ENCODE measurements at places on chromosomes 2 and 18. TPM values are rescaled to one million over a fixed set of nuclear protein-coding genes. Genes with fewer than 3 reads are reported as not detected.

DNA sequence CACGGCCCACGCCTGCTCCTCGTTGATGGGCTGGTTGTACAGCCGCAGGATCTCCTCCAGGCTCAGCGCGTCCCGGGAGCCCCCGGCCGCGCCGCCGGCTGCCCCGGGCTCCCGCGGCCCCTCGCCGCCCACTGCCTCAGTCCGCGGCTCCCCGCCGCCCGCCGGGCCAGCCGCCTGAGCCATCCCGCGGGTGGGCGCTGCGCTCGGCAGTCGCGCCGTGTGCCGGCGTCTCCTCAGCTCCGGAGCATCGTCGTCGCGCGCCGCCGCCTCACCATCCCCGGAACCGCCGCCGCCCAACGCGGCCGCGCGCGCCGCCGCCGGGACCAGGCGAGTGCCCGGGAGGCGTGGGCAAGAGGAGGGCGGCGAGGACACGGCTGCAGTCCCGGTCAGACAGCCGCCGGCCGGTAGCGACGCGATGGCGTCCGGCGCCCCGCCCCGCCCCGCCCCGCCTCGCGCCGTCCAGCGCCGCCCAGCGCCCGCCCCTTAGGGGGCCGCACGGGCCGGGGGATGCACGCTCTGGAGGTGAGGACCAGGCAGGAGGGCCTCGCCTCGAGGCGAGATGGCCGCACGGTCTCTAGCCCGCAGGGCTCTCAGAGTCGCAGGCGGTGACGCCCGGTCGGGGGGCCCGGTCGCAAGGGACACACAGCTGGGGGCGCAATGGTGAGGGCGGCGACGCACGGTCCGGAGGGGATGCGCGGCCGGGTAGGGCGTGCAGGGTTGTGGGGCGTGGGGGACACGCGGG lies at the start of gene SPIRE1:
TSS of gene SPIRE1 (minus strand) at position 424 of the 742 bp plus-strand sequence. CDS start at position 183, 241 bp downstream.
- no peaks in the 10 kb centered on the region for H3K36me3 ChIP-seq
- DNase-seq: peak; percentile 34
- peaks cover 7% of the 10 kb centered on the region for H3K4me1 ChIP-seq

DNA sequence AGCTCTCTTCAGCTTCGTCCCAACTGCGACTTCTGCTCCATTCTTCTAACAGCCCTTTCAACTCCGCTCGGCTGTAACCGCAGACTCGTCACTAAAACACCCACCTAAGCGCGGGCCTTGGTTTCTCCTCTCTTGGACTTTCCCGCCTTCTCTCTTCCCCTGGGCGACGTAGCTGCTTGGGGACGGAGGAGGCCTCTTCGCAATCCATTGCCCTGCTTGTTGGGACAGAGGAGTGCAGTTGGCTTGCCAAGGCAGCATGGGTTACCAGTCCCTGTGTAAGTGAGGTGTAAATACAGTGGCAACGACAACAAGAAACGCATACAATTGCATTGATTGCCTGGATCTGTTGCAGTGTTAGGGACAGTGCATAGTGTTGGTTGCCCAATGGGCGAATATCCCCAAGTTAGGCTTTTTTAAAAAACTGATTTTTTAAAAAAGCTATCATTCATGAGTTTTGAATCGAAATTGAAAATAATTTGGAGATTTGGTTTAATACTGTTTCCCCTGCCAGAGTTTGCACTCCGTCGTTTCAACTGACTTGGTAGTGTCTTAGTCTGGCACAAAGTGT lies 484 bp upstream of the DARS1 start:
- H3K36me3 ChIP-seq: peaks cover 22% of the 10 kb centered on the region
- DNase-seq: peak; percentile 88
- peak overlapping the region; percentile 97 for H3K27ac ChIP-seq
- H3K4me3 ChIP-seq: peak overlapping the region; percentile 95

- no peak for DNase-seq
- H3K36me3 ChIP-seq: no peaks in the 10 kb centered on the region
- H3K4me3 ChIP-seq: no peak overlapping the region
- H3K27ac ChIP-seq: no peak overlapping the region
- peaks cover 10% of the 10 kb centered on the region for H3K27me3 ChIP-seq
- peaks cover 3% of the 10 kb centered on the region for H3K4me1 ChIP-seq
Observed at GRCh38 chr2:235230821-235231601, 262.8 kb upstream of the AGAP1 start.

GRCh38 chr2:17600556-17601204 lies 60.2 kb downstream of the VSNL1 start:
- no peak for DNase-seq
- H3K36me3 ChIP-seq: no peaks in the 10 kb centered on the region
- no peak overlapping the region for H3K4me3 ChIP-seq
- H3K4me1 ChIP-seq: no peaks in the 10 kb centered on the region

ZNF396 gene
- 0.74 TPM for total RNA-seq

- H3K4me1 ChIP-seq: no peaks in the 10 kb centered on the region
- H3K27me3 ChIP-seq: no peaks in the 10 kb centered on the region
- no peaks in the 10 kb centered on the region for H3K36me3 ChIP-seq
- no peak for DNase-seq
- no peak overlapping the region for H3K27ac ChIP-seq
Observed at GRCh38 chr2:6073191-6074088, 381.3 kb downstream of the SOX11 start.

DNA sequence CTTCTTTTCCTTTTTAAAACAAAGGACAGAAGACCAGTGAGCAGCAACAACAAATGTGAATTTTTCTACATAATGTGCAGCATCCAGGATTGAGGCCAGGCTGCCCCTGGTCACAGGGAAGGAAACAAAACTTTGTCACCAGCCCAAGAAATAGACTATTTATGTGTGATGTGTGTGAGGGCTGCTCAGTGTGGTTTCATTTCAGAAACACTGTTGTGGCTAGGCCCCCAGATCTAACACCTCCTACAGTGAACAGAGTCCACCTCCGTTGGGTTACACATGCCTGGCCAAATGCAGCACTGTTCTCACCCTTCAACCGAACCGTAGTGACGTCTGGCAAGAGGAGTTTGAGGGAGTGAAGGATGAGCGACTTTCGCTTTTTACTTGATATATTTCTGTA lies 146.3 kb upstream of the RIOK3 start:
- peaks cover 13% of the 10 kb centered on the region for H3K4me1 ChIP-seq
- H3K36me3 ChIP-seq: peaks cover 5% of the 10 kb centered on the region
- no peak for DNase-seq
- H3K27ac ChIP-seq: no peak overlapping the region
- H3K27me3 ChIP-seq: no peaks in the 10 kb centered on the region

DNA sequence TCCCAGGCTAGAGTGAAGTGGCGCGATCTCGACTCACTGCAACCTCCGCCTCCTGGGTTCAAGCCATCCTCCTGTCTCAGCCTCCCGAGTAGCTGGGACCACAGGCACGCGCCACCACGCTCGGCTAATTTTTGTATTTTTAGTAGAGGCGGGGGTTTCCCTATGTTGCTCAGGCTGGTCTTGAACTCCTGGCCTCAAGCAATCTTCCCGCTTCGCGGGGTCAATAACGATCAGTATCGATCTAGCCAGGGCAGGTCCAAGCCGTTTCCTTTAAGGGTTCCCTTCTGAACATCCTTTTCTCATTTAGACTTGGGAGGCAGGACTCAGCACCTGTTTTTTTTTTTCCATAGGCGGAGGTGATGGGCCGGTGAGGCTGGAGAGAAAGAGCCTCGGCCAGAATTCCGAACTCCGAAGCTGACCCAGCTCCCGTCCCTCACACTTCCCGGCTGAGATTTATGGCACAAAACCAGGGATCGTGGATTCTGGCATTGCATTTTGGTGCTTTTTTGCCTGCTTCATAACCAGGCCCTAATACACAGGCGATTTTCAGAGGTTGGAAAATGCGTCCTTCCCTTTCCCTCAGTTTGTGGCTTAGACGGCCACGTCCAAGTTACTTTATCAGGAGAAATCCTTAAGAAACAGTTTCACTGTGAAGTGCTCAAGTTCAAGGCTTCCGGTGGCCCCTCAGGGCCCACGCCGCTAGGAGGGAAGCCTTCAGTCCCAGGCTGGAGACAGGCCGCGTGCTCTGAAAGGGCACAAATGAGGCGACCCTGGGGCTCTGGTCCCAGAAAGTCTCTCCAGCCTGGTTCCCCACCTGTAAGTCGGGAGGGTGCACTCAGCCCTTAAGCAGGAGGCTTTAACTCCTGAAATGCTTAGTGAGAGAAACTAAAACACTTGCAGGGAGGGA lies 998 bp upstream of the SLC66A3 start:
- peak overlapping the region; percentile 61 for H3K27ac ChIP-seq
- no peaks in the 10 kb centered on the region for H3K27me3 ChIP-seq
- peak; percentile 22 for DNase-seq
- peaks cover 9% of the 10 kb centered on the region for H3K4me1 ChIP-seq

NPHP1 gene
- total RNA-seq: 1.3 TPM

GRCh38 chr2:20538308-20539132 lies 91.6 kb downstream of the RHOB start:
- H3K27ac ChIP-seq: no peak overlapping the region
- H3K27me3 ChIP-seq: no peaks in the 10 kb centered on the region
- no peak for DNase-seq
- H3K4me1 ChIP-seq: no peaks in the 10 kb centered on the region
- no peaks in the 10 kb centered on the region for H3K36me3 ChIP-seq

DNA sequence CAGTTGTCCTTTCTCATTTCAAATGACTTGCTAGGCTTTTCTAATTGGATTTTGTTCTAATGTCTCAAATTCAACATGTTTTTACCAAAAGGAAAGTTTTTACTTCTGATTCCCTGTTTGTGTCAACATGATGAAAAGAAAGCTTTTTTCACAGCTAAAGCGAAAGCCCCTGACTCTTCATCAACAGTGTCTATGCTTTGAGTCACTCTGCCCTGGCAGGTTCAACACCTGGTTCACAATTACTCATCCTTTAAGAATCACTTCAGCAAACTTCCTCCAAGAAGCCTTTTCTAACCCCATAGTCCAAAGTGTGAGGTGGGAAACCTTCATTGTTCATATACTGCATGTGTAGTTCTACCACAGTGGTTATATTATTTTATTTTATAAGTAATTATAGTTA lies 7.6 kb upstream of the DSG2 start:
- H3K27ac ChIP-seq: no peak overlapping the region
- peaks cover 4% of the 10 kb centered on the region for H3K4me1 ChIP-seq
- no peak overlapping the region for H3K4me3 ChIP-seq
- peak; percentile 37 for DNase-seq

GRCh38 chr2:19321946-19322345 lies 36.5 kb downstream of the OSR1 start:
- H3K27ac ChIP-seq: no peak overlapping the region
- H3K27me3 ChIP-seq: no peaks in the 10 kb centered on the region
- H3K4me1 ChIP-seq: no peaks in the 10 kb centered on the region

DNA sequence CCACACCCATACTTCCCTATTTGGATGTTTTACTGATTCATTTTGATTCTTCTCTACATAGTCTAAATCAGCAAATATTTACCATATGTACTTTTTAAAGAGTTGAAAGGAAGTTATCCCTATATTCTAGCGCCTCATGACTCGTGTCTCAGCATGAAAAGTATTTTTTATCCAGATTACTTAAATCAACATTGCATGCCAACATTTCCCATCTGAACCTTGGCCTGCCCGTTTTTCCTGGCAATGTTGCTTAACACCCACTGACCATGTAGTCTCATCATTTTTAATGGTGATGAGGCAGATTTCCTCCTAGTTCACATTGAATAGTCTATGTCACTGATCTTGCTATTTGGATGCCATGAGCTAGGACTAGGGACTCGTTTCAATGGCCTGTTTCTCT lies 13.2 kb upstream of the SCYGR5 start:
- H3K27ac ChIP-seq: no peak overlapping the region
- H3K36me3 ChIP-seq: no peaks in the 10 kb centered on the region
- no peak overlapping the region for H3K4me3 ChIP-seq
- H3K27me3 ChIP-seq: peaks cover 3% of the 10 kb centered on the region

- no peak for DNase-seq
- no peak overlapping the region for H3K4me3 ChIP-seq
- peaks cover 1% of the 10 kb centered on the region for H3K36me3 ChIP-seq
- H3K27ac ChIP-seq: no peak overlapping the region
Observed at GRCh38 chr18:22742409-22742808, 190.7 kb upstream of the RBBP8 start.

DNA sequence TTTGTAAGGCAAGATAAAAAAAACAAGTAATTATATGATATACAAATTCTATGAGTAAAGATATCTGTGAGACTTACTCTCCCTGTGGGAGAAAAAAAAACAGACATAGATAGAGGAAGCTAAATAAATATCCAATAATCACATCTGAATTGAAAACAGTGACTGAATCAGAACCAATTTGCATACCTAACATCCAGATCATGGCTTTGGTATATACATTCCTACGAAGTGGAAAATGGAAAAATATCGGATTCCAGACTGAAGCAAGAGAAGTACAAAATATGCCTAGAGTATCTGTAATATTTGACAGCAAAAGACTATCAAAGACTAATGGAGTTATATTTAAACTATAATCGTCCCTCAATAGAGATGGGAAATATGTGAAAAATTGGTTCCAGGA lies 1108.1 kb upstream of the CHAC2 start:
- no peaks in the 10 kb centered on the region for H3K4me1 ChIP-seq
- no peak overlapping the region for H3K27ac ChIP-seq
- no peak for DNase-seq
- H3K4me3 ChIP-seq: no peak overlapping the region
- H3K27me3 ChIP-seq: no peaks in the 10 kb centered on the region

- H3K27me3 ChIP-seq: peaks cover 17% of the 10 kb centered on the region
- H3K4me1 ChIP-seq: peaks cover 49% of the 10 kb centered on the region
- H3K27ac ChIP-seq: no peak overlapping the region
- H3K36me3 ChIP-seq: peaks cover 9% of the 10 kb centered on the region
Observed at GRCh38 chr2:37322368-37322767, 2.3 kb downstream of the PRKD3 start.

- no peak overlapping the region for H3K4me3 ChIP-seq
- no peaks in the 10 kb centered on the region for H3K36me3 ChIP-seq
- H3K4me1 ChIP-seq: peaks cover 15% of the 10 kb centered on the region
- H3K27me3 ChIP-seq: peaks cover 11% of the 10 kb centered on the region
- DNase-seq: peak; percentile 41
Observed at GRCh38 chr2:42962508-42962953, 170.1 kb upstream of the HAAO start.

MLPH gene
- not detected for total RNA-seq

RAPH1 gene
- 11.9 TPM for total RNA-seq

GRCh38 chr2:42711896-42712295 lies 52.0 kb downstream of the OXER1 start:
- no peaks in the 10 kb centered on the region for H3K4me1 ChIP-seq
- H3K36me3 ChIP-seq: peaks cover 7% of the 10 kb centered on the region
- no peak overlapping the region for H3K27ac ChIP-seq
- no peak overlapping the region for H3K4me3 ChIP-seq
- no peaks in the 10 kb centered on the region for H3K27me3 ChIP-seq
- no peak for DNase-seq

- H3K4me3 ChIP-seq: no peak overlapping the region
- H3K27ac ChIP-seq: no peak overlapping the region
- no peaks in the 10 kb centered on the region for H3K36me3 ChIP-seq
- H3K27me3 ChIP-seq: peaks cover 8% of the 10 kb centered on the region
Observed at GRCh38 chr2:32915694-32916093, 31.1 kb upstream of the LTBP1 start.

DNA sequence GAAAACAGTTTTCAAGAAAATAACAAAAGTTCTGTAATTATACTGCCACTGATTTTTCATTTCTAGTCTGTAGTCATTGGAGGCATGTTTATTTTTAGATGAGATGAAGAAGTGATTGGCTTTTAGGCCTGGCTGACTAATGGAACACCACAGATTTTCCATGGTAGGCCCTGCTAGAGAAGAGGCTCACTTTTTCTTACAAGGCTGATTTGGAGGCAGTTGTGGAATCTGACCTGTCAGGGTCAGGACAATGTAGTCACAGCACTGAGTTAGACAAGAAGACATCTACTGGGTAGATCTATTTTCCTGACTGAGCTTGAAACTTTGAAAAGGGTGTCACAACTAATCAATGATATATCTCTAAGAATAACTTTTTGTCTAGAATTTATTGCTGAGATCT lies 43.9 kb downstream of the KDM3A start:
- no peaks in the 10 kb centered on the region for H3K27me3 ChIP-seq
- no peak overlapping the region for H3K4me3 ChIP-seq
- peak; percentile 14 for DNase-seq
- peaks cover 47% of the 10 kb centered on the region for H3K4me1 ChIP-seq
- H3K27ac ChIP-seq: peak overlapping the region; percentile 43

INPP5D gene
- total RNA-seq: 50.9 TPM
